ENCODE measurements at places on chromosomes 4 and X.
A peak's percentile ranks its signal among the peaks of the same experiment; 100 is the strongest.

DNA sequence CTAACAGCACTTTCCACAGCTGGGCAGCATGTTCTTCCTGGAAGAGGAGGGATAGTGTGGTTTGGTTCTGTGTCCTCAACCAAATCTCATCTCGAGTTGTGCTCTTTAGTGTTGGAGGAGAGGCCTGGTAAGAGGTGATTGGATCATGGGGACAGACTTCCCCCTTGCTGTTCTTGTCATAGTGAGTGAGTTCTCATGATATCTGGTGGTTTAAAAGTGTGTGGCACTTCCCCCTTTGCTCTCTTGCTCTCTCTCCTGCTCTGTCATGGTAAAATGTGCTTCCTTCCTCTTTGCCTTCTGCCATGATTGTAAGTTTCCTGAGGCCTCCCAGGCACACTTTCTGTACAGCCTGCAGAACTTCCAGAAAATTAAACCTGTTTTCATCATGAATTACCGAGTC is 133.7 kb upstream of the NDP start:
- DNase-seq: no peak

- DNase-seq: no peak
Observed at GRCh38 chrX:42846741-42847140, 68.8 kb upstream of the PPP1R2C start.

- no peak for DNase-seq
Observed at GRCh38 chrX:132059973-132060540, 37.0 kb downstream of the STK26 start.

- no peak for DNase-seq
Observed at GRCh38 chr4:181971973-181972372, 271.2 kb upstream of the TENM3 start.

DNA sequence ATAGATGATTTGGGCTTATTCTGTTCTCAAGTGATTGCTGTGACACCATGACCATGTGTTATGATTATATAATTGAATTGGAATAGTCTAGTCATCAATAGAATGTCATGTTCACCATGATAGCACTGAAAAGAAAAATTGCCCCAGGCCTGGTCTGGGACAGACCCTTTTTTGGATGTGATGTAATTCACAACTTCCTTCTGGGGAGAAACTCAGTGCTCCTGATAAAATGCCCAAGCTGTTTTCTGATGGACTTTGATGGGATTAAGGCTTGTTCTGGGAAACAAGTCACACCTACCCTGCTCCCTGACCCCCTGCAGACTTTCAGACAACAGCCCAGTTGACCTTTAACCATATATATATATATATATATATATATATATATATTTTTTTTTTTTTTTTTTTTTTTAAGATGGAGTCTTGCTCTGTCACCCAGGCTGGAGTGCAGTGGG is 65.3 kb downstream of the RHOH start:
- DNase-seq: no peak

GRCh38 chr4:81468678-81469077 is 3.0 kb downstream of the RASGEF1B start:
- DNase-seq: no peak

DNA sequence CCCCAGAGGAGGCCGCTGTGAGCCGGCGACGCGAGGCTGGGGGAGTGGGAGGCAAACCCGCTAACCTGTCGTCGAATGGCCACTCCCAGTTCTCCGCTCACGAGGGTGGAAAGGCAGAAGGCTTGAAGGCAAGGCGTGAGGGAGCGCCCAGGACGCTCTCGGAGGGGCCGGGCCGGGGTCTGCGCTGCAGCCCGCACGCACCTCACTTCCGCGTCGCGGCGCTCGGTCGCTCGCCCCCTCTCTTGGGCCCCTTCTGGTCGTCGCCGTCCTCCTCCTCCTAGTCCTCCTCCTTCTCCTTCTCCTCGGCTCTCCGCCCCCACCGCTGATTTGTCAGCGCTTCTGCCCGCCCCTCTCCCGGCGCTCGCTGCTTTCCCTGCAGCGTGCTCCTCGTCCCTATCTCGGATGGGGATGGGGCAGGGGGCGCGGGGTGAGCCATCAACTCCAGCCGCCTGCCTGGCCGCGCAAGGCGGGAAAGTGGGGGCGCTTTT is at the start of gene SNCA:
Gene SNCA, minus strand, starts transcription at position 265 of the 488 bp plus-strand sequence. CDS start 1,494 bp downstream, outside the sequence.
- peak; percentile 46 for DNase-seq

DNA sequence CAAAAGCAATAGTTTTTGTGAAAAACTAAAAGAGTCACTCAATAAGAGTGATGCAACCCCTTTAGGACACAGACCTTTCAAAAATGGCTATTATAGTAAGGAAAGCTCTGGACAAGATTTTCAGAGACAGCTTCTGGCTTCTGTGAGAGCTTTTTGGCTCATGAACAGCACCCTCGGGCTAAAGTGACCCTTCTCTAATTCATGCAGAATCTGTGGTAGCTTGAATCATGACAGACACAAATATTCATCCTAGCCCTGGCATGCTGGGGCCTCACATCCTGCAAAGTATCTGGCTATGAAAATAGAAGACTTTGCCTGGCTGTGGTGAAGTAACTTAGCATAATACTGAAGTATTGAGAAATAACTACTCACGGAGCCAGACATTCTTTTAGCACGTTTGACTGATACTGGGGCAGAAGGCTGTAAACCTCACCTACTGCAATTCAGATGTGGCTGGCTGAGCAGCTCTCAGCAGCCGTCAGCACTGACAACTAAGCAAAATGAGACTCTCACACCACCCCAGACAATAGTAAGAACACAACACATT is 327.3 kb downstream of the MAPK10 start:
- no peak for DNase-seq

- DNase-seq: no peak
Observed at GRCh38 chr4:76960014-76960413, 10.5 kb downstream of the SEPTIN11 start.

DNA sequence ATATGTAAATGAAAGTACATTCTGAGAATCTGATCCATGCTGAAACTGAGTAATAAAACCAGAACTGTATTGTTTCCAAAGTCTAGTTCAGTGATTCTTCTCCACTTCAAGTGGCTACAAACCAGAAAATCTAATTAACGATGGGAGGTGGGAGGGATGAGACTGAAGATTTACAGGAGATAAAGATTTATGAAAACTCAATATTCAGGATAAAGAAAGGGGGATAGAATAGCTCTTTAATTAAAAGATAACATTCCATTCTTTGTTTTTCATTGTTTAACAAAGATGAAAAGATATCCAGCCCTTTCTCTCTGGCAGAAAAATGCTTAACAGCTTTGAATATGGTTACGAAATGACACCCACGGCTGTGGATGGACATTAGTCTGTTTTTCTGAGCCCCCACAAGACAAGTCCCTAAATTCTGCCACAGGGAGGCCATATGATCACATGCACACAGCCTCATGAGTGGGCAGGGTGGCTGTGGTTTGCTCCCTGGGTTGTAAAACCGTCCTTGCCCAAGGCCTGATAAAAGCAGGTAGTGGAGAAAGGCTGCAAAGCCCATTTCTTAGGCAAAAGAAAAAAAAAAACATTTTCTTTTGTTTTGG is 36.4 kb downstream of the TMEM150C start:
- no peak for DNase-seq

DNA sequence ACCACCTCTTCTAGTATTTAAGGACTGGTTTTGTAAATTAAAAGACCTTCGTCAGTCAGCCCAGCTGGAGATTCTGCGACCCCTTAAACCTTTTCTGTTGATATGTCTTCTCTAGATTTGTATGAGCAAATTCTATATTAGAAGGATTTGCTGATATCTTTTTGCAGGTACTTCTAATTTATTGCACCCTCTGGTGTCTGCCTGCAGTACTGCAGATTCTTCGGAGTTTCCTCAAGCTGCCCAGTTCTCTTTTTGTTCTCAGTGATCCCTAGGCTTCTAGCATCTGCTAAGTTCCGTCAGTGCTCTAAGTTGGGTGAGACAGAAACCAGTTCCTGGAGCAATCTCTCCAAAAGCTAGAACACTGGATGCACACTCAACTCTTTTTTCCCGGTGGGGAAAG is 545.2 kb downstream of the C4orf33 start:
- peak; percentile 45 for DNase-seq

DNA sequence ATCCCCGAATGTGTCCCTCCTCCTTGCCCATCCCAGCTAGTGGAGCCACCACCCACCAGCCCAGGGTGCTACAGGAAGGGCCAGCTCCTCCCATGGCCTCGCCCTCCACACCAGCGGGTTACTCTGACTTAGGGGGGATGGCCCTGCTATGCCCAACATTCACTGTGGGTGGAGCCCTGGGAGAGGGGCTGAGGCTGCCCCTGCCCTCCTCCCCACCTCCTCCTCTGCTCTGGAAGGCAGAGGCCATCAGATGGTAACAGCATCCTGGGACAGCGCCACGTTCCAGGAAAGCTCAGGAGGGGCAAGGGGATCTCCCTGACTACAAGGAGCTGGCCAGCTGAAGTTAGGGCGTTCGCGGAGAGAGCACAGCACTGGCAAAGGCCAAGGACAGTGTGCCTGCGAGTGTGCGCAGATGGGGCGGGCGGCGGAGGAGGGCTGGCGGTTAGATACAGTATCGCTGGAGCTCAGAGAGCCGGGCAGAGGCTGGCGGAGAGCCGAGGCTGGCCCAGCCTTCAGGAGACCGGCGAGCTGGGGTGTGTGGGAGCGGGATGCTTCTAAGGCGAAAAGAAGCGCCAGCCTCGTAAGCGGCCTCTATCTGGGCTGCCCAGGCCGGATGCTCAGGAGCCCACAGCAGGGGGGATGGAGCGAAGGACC is 1.5 kb downstream of the JAKMIP1 start:
- peak; percentile 57 for DNase-seq

- DNase-seq: no peak
Observed at GRCh38 chr4:4824232-4824631, 35.2 kb upstream of the MSX1 start.

DNA sequence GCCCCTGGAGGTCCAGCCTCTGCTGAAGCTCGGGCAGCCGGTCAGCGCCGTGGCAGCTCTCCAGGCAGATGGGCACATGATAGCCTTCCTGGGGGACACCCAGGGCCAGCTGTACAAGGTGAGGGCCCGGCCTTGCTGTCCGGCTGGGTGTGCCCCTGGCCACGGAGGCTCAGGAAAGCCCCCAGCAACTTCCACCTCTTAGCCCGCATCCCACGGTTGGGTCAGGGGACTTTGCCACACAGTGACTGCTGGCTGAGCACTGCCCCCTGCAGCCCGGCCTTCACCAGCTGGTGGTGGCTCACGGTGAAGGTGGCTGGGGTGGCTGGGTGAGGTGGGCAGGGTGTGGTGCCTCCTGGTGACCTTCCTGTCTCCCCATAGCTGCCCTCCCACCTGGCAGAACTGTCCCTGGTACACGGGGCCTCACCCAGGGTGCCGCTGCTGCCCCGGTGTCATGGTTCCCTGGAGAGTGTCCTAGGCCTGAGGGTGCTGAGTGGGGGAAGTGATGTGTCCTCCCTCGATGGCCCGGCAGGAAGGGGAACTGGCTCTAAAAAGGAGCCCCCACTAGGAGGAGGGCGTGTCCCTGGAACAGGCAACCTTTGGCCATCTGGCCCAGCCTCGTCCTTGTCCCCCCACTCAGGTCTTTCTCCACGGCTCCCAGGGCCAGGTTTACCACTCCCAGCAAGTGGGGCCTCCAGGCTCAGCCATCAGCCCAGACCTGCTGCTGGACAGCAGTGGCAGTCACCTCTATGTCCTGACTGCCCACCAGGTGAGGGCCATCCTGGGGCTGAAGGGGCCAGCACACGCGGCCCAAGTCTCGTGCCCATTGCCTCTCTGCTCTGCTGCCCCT is 4.5 kb downstream of the PLXNB3 start:
- DNase-seq: no peak

- DNase-seq: no peak
Observed at GRCh38 chr4:96519291-96519690, 679.4 kb downstream of the PDHA2 start.

GRCh38 chrX:110036162-110037033 is 33.5 kb downstream of the TMEM164 start:
- no peak for DNase-seq

GRCh38 chr4:71288875-71289274 is 49.9 kb upstream of the SLC4A4 start:
- no peak for DNase-seq

GRCh38 chr4:22552812-22553211 is 36.9 kb upstream of the ADGRA3 start:
- DNase-seq: no peak

Data from activated CD4-positive, alpha-beta memory T cell treated with anti-CD3 and anti-CD28 coated beads, Interleukin-2, amount 10 ng/mL, durations not matched to agents 7 days and 5 days (primary cell).